ENCODE measurements at places on chromosomes 3 and 15. TPM values are rescaled to one million over a fixed set of nuclear protein-coding genes. Genes with fewer than 3 reads are reported as not detected.

ACP3 gene
- under 0.01 TPM for total RNA-seq

MCF2L2 gene
- 0.56 TPM for total RNA-seq

MUSTN1 gene
- total RNA-seq, result 0.56 TPM

RTP1 gene
- total RNA-seq, result under 0.01 TPM

SIDT1 gene
- 0.28 TPM for total RNA-seq
